Stimulated activated CD4-positive, alpha-beta T cell treated with anti-CD3 and anti-CD28 coated beads, Interleukin-12 subunit alpha, Interleukin-12 subunit beta, amount 100 ng/mL, for 24 hours (primary cell): ENCODE measurements at places on chromosomes 6 and 20.

DNA sequence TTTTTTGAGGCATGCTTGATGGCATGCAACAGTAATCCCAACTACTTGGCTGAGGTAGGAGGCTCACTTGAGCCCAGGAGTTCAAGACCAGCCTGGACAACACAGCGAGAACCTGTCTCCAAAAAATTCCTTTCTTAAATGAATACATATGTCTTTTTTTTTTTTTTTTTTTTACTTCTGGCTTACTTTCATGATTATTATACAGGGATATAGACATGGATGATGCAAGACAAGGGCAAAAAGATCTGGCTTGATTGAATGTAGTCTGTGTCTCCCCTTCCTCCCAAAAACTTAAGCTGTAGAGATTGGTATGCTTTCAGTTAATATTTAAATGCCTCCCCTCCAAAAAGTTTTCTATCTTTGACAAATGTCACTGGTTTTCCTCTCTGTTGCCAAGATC is 7.6 kb downstream of the SNX3 start:
- no peak for DNase-seq

- DNase-seq = no peak
Measured at GRCh38 chr6:13511913-13512717, 24.7 kb upstream of the GFOD1 start.

DNA sequence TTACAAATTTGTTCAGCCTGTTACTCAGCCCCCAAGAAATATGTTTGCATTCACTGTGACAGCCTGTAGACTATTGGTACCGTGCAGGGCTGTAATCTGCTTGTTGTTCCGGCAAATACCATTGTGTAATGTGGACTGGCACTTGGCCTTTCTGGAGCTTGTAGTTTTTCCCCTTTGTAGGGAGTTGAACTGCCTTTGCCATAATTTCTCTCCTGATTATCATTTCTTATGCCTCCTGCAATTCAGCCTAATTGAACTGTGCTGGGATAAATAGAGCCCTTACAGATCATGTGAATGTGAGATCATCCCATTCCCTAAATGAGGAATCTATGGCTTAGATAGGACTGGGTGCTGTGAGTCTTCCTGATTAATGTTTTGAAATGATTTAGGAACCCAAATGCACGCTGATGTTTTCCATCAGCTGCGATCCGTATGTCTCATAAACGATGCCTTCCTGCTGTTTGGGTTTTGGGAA is 185.1 kb downstream of the JARID2 start:
- DNase-seq = no peak

GRCh38 chr6:43623880-43624785 is 4.9 kb downstream of the GTPBP2 start:
- DNase-seq = no peak

GRCh38 chr20:49532285-49532946 is 35.5 kb downstream of the PTGIS start:
- DNase-seq = no peak

DNA sequence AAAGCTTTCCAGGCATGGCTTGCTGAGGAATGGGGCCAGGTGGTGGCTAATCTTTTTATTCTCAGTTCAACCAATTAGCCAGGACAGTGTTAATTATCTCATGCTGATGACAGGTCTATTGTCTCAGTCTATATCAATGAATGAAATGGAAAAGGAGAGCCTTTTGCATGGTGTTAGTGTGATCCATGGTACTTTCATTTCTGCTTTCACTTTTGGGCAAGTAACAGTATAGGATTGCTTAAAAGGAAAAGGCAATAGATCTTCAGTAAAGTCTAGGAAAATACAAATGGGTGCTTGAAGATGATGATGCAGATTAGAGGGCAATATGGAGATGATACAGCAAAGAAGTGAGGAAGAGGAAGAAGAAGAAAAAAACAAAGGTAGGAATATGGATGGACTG is 430.3 kb downstream of the TFAP2A start:
- DNase-seq = no peak

DNA sequence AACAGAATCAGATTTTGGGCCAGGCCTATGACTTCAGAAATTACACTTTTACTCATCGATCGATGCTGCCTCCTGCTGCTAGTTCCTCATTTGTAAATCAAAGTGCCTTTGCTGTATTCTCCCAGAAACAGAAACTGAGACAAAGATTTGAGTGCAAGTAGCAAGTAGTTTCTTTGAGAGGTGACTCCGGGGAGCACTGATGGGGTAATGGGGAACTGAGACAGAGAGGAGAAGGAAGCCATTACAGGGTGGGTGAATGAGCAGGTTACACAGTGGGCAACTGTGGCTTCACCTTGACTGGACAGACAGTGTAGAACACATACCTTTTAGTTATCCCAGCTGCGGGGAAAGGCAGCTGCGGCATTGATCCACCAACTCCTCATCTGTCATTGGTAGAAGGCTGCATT is 9.7 kb upstream of the CD40 start:
- no peak for DNase-seq

DNA sequence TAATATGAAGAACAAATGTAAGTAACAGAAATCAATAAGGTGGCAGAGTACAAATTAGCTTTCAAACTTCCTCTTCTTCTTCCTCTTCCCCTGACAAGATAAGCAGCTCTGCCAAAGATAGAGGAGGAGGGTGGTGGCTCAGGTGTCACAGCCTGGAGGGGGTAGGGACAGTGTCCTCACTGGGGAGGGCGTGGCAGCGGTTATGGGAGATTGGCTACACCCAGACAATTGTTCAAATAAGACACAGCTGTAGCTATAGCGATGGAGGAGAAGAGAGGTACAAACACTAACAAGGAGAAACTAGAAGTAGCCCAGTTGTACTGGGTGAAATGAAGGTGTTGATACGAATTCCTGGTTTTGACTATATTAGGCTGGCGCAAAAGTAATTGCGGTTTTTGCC is 198.5 kb downstream of the TBXT start:
- no peak for DNase-seq

DNA sequence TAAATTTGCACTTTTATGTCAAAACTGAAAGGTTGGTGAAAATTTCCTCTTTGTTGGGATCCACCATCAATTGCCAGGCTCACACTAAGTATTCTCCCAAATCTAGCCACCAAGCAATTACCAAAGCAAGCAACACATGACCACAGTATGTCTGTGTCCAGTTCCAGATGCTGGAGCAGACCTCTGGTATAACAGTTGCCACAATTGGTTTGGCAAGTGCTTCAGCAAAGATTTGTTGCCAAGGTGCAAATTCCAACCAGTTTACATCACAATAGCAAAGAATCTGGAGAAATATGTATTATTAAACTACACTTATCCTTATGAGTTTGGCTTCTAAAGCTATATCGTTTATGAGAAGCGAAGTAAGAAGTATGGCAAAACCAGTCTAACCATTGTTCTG is 6.4 kb downstream of the GTF2H5 start:
- no peak for DNase-seq

DNA sequence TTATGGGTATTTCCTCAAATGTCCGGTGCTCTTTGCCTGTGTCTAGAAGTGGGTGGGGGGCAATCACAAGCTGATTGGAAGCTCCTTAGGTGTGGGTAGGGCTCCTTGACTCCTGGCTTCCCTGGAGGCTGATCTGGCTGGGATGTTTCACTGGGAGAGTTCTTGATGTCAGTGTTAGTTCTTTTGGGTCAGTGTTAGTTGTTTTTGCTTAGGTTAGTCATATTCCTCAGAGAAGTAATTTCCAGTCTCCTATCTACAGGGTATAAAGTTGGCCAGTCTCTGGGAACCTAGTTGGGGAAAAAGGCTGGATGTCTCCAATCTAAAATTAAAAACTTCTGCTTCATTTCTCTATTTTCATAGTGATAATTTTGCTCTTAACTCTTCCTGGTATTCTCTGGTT is 23.6 kb downstream of the CDC5L start:
- DNase-seq = no peak

GRCh38 chr6:22804620-22805261 is 235.4 kb downstream of the HDGFL1 start:
- no peak for DNase-seq

DNA sequence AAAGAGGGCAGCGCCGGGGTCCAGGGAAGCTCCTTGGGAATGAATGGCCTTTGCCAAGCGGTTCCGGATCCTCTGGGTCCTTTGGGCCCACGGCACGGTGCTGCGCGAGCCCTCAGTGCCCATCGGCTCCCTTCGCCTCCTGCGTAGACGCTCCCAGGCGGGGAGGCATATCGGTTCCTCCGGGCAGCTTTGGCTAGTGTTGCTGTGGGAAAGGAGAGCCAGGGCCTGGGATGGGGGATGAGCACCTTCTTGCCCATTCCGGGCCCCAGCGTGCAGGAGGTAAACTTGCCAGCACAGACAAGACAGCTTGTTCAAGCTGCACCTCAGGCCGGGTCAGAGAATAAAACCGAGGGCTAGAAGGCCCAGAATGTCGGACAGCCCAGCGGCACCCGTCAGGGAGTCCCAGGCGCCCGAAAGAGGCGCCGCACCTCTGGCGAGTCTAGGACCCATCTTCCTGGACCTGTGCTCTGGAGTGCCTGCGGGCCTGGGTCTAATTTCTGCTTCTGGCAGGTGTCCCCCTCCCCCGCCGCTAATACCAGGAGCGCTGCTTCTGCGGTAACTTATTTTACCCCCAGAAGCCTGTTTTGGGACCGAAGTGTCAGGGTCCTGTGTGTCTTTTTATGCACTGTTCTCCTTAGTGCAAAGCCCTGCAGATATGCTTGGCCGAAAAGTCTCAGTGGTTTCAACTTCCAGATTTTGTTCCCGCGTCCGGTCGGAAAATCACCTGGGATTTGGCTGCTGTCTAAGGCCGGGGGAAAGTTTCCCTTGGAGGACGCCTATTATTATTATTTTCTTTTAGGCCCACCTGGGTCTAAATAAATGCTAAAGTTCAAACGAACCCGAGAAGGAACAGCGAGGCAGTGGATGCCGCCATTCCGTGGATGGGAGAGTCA is 1.7 kb upstream of the TFAP2C start:
- DNase-seq = no peak

DNA sequence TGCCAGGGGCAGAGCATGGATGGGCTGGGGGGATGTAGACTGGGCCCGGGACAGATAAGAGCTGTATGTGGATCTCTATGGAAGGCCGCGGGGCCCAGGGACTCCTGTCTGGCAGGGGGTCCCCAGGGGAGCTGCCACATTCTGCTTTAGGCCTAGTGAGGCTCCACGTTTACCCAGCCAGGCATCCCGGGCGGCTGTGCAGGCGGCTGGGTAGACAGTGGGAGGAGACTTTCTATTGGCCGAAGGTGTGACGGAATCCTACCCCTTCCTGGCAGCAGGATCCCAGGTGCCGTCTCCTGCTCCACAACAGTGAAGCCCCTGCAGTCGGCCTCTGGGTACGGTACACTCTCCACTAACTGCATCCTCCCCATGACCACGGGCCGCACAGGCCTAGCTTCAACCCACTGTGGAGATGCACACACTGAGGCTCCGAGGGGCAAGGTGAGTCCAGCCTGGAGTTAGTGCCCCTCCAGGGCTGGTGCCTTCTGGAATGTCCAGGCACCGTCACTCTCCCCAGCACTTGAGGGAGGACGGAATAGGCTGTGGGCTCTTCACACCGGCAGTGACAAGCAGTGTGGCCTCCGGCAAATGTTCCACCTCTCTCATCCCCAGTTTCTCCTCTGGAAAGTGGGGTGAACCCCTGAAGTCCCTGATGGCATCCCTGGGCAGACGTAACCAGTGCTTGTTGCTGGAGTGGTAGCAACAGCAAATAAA is 36.8 kb upstream of the ZBP1 start:
- DNase-seq = no peak

DNA sequence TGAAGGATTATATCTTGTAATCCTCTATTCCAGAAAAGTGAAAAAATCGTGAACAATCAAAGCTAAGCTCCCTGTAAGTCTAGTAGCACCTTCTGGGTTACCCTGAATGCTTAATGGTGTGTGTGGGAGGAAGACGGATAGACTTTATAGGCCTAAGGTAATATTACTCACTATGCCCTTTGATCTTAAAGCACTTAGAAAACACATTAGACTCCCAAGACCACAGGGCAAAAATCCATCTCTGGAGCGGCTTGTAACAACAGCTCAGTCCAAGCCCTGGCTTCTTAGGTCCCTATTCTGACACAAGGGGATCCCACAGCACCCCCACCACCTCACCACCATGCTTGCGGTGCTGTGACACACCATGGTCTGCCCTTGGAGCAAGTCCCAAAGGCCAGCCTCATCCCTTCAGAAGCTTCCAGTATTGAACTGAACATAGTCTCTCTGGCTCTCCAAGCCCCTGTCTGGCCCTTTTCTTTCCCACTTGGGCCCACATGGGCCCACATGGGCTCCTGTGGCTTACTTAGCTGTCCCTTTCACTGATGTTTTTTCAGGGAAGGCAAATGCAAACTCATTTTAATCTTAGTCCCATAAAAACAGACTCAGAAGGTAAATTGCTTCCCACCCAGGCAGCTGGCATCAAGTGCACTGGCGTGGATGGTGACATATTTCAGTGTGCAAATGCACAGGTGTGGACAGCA is 28.3 kb downstream of the C6orf132 start:
- no peak for DNase-seq

GRCh38 chr6:46491201-46491627 is at the start of gene RCAN2:
RCAN2 (minus strand) TSS chr6:46491449.
- DNase-seq = no peak

DNA sequence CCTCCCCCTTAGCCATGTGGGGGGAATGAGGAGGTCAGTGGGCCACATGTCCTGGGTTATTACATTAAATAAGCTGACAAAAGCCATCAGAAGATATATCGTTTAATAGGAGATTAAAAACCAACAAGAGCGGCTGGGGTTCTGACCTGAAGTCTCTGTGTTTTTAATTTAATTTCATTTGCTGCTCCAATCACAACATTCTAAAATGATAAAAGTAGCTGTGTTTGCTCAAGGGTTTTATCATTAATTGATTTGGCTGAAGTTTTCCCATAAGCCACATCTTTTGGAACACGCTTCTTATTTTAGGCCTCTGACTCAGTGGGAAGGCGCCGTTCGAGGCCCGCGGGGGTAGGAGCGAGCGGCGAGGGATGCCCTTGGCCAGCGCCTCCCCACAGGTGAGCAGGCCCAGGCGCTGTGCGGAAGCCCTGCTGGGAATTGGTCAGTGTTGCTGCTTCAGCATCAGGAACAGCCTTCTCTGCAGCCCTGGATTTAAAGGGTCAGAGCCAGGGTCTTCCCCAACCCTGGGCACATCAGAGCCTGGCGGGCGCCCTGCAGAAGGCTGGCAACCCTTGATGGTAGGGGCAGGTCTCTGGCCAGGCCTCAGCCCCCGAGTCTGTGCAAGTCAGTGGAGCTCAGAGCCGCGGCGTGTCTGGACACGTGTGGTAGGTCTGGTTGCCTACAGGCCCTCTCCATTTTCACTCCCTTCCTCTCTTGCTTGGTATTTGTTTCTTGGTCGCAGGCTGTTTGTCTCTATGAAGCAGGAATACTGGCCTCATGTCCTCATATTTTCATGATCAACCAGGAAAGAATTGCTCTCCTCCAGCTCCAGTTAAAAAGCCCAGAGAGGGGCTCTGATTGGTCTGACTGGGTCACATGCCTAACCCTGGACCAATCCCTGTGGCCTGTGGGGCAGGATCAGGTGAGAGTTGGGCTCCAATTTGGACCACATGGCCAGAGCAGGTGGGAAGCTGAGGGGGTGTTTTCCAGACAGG is 30.9 kb upstream of the MLN start:
- no peak for DNase-seq

- no peak for DNase-seq
Measured at GRCh38 chr6:52245425-52245824, 1.1 kb upstream of the IL17F start.

- no peak for DNase-seq
Measured at GRCh38 chr20:22673467-22673866, 89.1 kb upstream of the FOXA2 start.
